Stimulated activated CD4-positive, alpha-beta T cell treated with anti-CD3 and anti-CD28 coated beads, Interleukin-1b, Interleukin-23, amount 100 ng/mL, for 1 hour (primary cell): ENCODE measurements at places on chromosomes 1 and 21.

DNA sequence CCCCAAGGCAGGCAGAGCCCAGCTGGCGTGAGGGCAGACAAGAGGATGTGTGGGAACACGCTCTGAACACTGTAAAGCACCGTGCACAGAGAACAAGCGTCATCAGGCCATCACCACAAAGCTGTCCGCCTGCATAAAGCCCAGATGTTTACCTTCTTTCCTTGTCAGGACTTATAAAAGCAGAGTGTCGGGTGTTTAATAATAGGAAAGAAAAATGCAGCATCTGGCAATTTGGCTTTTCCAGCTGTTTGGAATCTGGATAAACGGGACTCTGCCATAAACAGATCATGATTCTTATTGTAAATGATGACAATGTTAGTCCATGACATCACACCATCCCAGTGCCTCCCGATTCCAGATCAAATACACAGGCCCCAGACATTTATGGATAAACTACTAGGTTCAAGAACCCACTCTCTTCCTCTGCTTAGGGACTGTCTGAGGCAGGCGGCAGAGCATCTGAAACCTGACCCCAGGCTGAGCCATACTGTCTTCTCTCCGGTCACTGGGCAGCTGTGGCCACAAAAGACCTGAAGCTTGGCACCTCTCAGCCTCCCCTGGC is 4.2 kb downstream of the GLIS1 start:
- DNase-seq: no peak

DNA sequence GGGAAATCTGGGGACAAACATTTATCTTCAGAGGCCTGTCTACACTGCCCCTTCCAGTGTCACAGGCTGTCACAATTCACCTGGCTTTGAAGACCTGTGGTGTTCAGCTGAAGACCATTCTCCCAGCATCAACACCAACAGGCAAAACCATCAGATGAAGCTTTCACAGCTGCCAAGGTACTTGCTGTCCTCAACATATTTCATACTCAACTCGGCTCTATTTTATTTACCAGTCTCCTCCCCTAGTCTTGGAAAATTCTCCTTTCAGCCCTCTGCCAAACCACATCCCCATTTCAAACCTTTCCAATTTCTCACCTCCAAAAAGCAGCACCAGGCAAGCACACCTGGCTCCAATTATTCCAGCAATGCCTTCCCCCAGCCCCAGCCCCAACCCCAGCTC is 108.8 kb downstream of the TGFBR3 start:
- DNase-seq: no peak

GRCh38 chr1:183567584-183567983 is 22.7 kb downstream of the NCF2 start:
- DNase-seq: no peak

GRCh38 chr1:221979444-221980032 is 237.6 kb upstream of the DUSP10 start:
- no peak for DNase-seq

GRCh38 chr21:31130821-31131220 is 92.5 kb upstream of the KRTAP19-8 start:
- no peak for DNase-seq

DNA sequence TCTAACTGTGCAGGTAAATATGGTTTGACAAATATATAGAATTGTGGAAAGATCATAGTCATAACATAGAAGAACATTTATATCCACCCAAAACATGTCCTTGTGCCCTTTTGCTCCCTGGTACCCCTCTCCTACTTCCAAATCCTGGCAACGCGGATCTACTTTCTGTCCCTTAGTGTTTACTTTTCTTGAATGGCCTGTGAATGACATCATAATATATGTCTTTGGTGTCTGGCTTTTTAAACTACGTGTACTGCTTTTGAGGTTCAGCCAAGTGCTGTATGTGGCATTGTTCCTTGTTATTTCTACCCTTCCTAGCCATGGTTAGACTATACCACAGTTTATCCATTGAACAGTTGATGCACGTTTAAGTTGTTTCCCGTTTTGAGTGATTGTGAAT is 155.6 kb downstream of the SDCCAG8 start:
- no peak for DNase-seq

GRCh38 chr1:229197265-229197585 is 73.7 kb upstream of the RAB4A start:
- no peak for DNase-seq

GRCh38 chr1:165287781-165288180 is 68.7 kb downstream of the LMX1A start:
- no peak for DNase-seq

DNA sequence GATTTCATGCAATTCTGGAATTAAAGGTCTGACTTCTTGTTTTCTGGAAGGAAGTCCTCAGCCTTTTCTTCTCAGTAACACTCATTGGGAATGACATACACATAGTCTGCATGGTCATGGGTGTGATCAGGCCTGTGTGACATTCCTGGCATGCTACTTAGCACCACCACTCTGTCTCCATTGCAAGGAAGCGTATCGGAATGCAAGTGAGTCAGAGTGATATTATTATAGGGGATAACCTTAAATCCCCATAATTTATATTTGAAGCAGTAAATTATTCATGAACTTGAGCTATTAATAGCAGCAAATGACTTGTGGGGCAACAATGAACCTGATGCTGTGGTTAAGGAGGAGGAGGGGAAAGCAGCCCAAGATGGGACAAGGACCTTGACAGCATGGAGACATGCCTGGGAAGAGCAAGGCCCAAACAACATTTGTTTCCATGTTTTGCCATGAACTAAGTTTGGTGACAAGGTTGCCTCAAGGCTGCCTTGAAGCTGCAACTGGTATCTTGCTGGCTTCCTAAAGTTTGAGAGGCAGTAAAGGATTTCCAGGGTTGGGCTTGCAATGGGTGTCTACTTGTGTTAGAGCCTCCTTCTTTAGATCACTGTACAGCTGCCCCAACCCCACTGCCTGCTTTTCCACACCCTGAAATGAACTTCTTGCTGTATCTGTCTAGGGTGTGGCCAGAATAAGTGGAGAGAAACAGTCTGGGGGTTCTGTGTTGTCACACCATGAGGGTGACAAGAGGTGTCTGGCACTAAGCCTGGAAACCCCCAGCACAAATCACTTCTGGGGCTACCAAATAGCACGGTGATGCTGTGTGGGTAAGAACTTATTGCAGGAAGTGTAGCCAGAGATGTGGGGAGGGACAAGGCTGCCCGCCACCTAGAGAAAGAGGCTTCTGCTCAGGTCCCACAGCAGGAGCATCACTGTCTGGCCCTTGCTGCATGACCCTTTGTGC is 4.6 kb downstream of the MAB21L3 start:
- no peak for DNase-seq

DNA sequence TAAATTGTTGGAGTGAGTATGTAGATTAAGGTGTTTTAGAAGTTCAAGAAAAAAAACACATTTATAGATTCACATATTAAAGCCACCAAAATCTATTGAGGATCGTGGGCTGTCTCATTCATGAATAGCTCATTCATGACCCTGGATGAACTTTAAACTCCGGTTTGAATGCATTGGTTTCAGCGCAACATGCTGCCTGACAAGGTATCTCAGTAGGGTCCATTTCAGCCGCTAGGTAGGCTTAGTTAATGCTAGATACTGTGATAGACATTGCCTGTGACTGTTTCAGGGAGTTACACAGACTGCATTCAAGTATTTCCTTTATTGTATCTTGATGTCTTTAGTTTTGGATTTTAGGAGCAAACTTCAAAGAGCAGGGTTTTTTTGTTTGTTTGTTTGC is 140.5 kb upstream of the POGK start:
- no peak for DNase-seq

DNA sequence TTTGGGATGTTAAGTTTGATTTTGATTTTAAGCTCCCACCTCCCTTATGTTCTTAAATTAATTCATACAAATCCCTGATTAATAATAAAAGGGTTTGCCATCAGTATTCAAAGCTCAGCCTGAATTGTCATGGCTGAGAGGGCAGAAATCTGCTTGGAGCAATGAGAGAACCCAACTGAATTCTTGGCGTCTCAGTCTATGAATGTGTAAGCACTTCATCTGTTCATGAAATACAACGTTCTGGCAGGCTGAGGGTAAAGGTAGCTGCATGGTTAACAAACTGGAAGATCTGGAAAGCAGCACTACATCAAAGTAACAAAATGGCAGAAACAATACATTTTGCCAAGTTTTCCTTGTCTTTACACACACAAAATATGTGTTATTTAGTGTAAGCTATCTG is 95.3 kb downstream of the ACBD6 start:
- no peak for DNase-seq

- DNase-seq: no peak
Measured at GRCh38 chr1:110600716-110601115, 5.4 kb downstream of the KCNA2 start.

GRCh38 chr1:26083208-26083607 is 15.8 kb upstream of the TRIM63 start:
- DNase-seq: no peak

DNA sequence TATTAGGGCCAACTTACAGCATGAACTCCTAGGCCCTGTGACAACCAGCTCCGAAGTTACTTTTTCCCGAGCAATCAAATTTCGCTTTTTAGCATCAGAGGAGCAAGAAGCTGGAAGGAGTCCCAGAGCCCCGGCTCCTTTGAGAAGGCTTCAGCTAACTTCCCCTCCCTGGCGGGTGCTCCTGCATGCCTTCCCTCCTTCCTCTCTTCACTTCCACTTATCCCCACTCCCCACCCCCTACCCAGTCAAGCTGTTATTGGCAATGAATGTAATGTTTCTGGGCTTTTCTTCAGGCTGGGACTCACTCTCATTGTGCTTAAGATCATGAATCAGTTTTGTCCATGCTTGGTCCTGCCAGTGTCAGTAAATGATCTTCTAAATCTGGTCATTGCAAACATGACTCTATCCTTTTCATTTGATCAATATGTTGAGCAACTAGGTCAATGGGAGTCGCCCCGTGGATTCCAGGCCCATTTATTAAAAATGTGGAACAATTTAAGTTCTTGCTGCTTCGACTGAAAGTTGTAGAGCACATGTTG is 94.5 kb upstream of the TSPAN2 start:
- no peak for DNase-seq

DNA sequence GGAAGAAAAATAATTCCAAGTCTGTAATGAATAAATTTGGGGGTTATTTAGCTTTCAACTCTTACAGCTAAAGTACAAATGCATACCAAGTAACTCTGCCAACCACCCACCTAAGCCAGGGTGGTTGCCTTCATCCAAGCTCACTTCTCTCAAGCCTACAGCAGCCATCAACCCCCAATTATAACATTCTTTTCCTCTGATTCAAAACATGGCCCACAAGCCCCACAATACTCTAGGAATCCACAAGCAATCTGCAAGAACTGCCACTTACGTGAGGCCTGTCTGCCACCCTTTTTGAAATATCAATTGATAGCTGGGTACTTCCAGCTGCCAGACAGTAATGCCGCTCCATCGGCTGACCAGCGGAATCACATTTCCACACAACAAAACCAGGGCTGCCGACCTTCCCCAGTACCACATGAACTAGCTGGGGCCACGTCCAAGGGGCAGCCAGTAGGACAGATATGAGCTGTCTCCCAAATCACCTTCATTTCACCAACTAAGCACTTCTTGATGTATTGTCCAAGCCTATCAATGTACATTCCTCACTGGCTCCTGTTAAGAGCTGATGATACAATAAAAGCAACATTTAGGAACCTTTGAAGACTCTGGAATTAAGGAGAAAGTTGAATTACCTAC is 3.2 kb downstream of the LBR start:
- no peak for DNase-seq

DNA sequence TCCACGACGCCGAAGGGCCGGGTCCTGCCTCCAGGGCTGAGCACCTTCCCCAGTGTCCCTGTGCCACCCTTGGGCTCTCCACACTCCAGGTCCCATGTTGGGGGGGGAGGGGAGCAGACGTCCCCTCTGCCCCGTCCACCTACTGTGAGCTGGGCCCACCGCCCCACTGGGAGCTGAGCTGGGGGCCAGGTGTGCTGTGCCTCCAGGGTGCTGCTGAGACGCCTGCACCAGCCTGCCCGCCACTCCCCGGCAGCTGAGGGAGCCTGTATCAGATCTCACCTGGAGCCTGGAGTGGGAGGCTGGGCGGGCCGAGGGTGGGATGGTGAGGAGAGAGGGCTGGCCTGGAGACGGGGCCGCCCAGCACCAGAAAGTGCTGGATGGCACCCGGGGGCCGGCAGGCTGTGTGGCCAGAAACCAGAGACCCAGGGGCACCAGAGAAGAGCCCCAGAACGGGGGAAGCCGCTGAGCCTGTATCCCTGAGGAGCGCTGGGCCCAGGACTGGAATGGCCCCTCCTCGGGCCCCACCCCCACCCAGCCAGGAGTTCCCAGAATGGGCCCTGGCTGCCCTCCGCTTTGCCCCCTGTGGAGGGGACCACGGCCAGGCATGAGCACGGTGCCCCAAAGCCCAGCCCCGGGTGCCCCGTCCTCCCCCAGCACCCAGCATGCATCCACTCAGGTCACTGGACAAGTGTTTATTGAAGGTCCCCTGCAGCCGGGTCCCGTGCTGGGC is 3.4 kb downstream of the TNFRSF18 start:
- DNase-seq: no peak

GRCh38 chr1:245878585-245878984 is 628.5 kb downstream of the SMYD3 start:
- no peak for DNase-seq

- DNase-seq: no peak
Measured at GRCh38 chr21:41621513-41621912, 113.6 kb upstream of the TMPRSS2 start.

DNA sequence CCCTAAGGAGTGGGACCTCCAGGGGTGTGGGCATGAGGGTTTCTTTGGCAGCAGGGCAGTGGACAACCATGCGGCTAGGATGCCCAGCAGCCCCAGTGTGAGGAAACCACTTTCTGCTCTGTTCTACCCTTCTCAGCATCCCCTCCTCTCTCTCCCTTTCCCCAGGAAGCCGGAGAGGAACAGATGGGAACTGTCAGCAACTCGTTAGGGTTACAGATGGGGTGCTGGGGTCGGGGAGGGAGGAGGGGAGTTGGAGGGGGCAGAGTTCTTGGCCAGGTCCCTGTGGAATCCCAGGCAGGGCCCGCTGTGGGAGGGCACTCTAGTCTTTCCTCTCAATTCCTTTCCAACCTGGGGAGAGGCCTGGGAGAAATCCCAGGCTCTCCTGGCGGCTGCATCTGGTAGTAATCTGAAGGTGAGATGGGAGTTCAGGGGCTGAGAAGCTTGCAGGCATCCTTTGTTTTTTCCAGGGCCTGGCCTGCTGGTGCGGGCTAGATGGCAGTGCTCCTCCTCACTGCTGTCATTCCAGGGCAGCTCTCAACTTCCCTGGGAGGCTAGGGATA is 93.9 kb upstream of the CSF3R start:
- no peak for DNase-seq

- no peak for DNase-seq
Measured at GRCh38 chr1:241250465-241250864, 106.5 kb downstream of the RGS7 start.

- no peak for DNase-seq
Measured at GRCh38 chr1:14912839-14913481, 240.6 kb upstream of the TMEM51 start.

DNA sequence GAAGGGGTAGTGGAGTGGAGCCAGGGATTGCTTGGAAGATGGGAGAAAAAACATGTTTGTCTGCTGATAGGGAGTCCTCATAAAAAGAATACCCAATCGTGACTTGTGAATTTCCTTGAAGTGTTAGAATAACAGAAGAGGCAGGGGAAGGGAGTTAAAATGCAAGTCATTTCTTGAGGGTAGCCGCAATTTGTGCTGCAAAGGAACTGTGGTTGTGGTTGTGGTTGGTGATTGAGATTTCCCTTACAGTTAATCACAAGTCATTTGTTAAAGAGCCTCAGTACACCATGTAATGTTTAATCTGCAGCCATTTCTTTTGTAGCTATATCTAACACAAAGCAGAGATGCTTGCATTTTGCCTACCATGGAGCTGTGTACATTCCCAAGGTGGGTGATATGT is 38.5 kb upstream of the EGLN1 start:
- DNase-seq: no peak
